Trophoblast cell (in vitro differentiated cells and primary cell): ENCODE measurements at places on chromosomes 16 and 17.

DNA sequence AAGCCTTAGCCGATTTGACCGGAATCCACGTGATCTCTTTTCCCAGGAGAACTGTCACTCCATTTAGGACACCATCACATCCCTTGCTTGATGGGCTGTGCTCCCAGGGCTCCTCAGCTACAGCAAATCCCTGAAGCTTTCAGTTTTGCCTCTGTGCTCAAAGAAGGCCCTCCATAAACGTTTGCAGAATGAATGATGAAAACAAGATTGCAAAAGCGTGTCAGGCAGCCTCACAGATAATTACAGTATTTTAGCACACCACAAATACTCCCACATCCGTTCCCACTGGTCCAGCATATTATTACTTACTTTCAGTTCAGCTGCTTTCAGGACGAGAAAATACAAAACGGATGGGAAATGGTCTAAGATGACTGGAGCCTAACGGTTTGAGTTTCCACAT lies 84.6 kb downstream of the USP31 start:
- peaks cover 15% of the 10 kb centered on the region for H3K36me3 ChIP-seq
- H3K4me1 ChIP-seq: no peaks in the 10 kb centered on the region
- no peak overlapping the region for H3K4me3 ChIP-seq
- no peak for DNase-seq
- H3K27me3 ChIP-seq: no peaks in the 10 kb centered on the region

DNA sequence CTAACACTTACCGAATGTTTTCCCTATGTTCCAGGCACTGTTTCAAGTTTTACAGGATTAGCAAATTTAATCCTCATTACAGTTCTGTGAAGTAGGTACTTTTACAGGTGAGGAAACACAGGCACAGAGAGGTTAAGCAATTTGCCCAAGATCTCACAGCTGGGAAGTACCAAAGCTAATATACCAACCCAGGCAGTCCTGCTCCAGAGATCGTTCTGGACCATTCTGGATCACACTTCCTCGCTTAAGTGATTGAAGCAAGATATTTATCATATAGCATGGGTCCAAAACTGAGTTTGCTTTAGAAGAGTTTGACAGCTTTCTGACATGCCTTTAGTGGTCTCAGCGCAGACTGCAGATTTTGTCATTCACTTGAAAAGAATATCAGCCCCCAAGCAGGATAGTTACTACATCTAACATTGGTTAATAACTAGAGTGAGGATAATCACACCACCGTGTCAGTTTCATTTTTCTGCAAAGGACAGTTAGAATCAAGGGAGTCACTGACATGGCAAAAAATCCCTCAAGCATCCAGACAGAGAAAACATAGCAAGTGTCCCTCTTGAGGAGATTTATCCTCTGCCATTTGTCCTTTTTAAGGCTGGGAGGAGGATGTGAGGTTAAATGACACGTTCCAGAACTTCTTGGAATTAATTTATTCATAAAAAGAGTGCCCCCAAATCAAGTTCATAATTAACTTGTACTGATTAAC lies 5.1 kb downstream of the HS3ST3B1 start:
- no peaks in the 10 kb centered on the region for H3K36me3 ChIP-seq
- peaks cover 12% of the 10 kb centered on the region for H3K4me1 ChIP-seq
- H3K4me3 ChIP-seq: no peak overlapping the region
- no peak for DNase-seq

DNA sequence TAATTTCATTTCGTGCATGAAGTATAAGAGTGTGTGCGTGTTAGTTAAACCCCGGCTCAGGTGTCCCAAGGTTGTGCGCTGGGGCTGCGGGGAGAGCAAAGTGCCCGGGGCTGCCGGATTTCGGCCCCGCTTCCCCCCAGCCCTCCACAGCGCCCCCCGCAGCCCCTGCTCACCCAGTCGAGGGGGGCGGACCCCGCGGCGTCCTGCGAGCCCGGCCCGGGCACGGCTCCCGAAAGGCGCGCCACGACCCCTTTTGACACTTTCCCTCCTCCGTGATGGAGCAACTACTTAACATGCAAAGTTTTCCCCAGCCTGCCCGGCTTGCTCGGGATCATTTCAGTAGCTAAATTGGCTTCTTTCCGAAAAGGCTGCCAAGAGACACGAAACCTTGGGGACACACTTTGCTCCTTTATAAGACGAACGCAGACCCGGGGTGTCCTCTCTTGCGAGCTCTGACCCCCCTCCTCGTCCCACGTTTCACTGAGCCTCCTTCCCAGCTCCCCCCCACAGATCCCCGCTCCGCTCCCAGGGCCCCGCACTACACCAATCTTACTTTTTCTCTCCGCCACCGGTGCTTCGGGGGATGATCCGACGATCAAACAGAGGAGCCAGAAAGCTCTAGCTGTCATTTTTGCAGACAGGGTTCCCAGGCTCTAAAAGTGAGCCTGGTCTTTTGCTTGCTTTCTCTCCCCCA lies 552 bp downstream of the C17orf58 start:
- peak overlapping the region; percentile 51 for H3K4me3 ChIP-seq
- H3K36me3 ChIP-seq: no peaks in the 10 kb centered on the region
- H3K27ac ChIP-seq: no peak overlapping the region
- no peaks in the 10 kb centered on the region for H3K27me3 ChIP-seq

DNA sequence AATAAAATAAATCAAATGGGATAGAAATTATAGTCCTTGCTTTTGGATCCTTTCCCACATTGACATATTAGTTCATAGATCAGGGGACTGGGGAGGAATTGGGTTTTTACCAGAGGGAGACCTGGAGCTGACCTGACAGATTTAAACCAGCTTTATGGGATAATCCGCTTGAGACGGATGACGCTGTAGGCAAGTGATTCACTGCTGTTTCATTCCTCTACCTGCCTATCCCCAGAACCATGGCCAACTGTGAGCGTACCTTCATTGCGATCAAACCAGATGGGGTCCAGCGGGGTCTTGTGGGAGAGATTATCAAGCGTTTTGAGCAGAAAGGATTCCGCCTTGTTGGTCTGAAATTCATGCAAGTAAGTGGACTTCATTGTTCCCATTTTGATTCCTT lies 2.1 kb downstream of the NME1 start:
- no peaks in the 10 kb centered on the region for H3K27me3 ChIP-seq
- no peak overlapping the region for H3K4me3 ChIP-seq
- no peaks in the 10 kb centered on the region for H3K4me1 ChIP-seq
- peaks cover 7% of the 10 kb centered on the region for H3K36me3 ChIP-seq
- DNase-seq: no peak
- H3K27ac ChIP-seq: no peak overlapping the region

DNA sequence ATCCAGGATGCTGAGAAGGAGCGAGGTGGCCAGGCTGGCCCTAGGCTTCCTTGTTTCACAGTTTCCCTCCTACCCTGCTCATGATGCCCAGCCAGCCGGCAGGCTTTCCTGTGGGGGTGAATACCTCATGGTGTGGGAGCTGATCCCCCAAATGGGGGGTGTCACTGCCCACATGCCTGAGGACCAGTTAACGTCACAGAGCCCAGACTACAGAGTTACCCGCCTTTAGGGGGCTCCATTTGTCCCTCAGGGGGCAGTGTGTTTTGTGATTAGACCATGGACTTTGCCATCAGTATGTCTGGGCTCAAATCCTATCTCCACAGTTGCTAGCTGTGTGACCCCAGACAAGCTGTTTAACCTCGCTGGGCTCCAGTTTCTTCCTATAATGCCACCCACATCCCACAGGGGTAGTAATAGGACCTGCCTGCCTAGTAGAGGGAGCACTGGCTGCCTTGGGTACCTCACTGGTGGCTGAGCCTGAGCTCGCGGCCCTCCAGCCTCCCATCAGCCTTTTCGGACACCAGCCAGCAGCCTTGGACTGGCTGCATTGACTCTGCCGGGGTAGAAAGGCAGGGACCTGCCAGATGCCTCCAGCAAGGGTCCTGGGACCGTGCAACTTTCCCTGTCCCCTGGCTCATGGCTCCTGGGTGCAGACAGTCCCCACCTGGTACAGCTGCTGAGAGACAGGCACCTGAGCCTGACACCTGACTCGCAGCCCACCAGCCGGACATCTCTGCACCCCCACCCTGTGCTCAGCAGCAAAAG lies 87.5 kb upstream of the GSE1 start:
- H3K36me3 ChIP-seq: no peaks in the 10 kb centered on the region
- DNase-seq: peak; percentile 28
- H3K27ac ChIP-seq: peak overlapping the region; percentile 78
- no peak overlapping the region for H3K4me3 ChIP-seq

DNA sequence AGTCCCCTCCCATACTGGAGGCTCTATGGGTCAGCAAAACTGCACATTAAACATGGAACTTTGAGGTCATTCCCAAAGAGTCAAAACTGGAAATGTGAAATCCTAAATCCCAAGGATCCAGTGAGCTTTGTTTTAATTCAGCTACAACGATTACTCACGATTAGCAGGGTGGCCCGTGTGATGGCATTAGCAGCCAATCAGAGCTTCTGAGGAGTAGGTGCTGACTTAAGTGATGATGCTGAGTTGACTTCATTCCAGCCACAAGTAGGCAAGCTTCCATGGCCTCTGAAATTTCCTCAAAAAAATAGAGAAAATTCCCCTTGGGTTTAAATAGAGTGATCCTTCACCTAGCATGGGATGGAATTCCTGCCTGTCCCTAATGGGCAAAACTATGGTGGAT lies 28.1 kb upstream of the BEAN1 start:
- H3K27me3 ChIP-seq: no peaks in the 10 kb centered on the region
- no peak for DNase-seq
- H3K27ac ChIP-seq: no peak overlapping the region
- H3K36me3 ChIP-seq: peaks cover 3% of the 10 kb centered on the region
- H3K4me3 ChIP-seq: no peak overlapping the region
- no peaks in the 10 kb centered on the region for H3K4me1 ChIP-seq

DNA sequence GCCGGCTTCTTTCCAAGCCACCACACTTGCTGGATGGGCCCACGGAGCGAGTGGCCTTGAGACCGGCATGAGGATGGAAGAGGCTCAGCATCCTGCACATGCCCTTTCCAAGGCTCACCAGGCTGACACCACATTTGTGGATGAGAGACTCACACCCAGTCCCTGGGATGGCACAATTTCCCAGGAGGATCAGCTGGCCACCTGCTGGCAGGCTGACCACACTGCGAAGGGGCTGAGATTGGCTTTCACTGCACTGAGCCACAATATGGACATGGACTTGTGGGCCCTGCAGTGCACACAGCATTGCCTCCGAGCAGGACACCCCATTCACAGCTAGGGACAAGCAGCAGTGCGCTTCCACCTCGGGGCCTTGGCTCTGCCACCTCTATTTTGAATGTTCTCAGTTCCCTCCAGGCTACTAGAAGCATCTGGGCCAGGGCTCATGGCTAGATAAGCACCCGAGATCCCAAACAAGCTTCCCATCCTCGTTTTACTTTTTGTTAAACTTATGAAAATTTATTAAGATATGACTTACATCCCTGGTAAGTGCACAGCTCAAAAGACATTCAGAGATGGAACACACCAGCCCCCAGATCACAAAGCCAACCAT lies 25.3 kb upstream of the KSR1 start:
- peak; percentile 20 for DNase-seq

DNA sequence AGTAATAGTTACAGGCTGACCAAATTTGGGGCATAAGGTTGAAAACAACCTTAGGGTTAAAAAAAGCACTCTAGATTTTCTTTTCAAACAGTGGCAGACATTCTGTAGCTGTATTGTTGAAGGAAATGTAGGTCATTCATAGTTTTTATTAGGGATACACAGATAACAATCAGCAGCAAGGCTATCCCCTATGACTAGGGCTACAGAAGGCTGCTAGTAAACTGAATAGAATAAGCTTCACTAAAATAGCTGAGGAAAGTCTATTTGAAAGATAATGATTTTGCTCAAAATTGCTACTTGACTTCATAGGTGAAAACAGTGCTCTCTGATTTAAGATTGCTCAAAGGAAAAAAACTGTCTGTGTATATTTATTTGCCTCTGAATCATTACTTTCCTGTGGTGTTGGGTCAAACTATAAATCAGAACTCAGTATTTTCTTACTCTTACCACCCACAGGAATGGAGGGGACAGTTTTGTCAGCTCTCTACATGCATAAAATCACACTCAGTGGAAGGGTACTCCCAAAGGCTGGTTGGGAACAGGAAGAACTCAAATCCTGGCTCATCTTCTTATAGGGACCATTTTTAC lies 24.8 kb downstream of the RPGRIP1L start:
- H3K36me3 ChIP-seq: no peaks in the 10 kb centered on the region
- no peak for DNase-seq
- no peaks in the 10 kb centered on the region for H3K4me1 ChIP-seq

- H3K27ac ChIP-seq: no peak within 1 kb of the TSS
- H3K4me3 ChIP-seq: peak within 1 kb of the TSS; percentile 76
- H3K36me3 ChIP-seq: no peaks in the 10 kb centered on the region
- DNase-seq: peak; percentile 75
These were observed at the start of gene PLCG2 for GRCh38 chr16:81778861-81779535. TSS of gene PLCG2 (plus strand) at chr16:81779291. CDS start at chr16:81785990, 6,699 bp downstream.

DNA sequence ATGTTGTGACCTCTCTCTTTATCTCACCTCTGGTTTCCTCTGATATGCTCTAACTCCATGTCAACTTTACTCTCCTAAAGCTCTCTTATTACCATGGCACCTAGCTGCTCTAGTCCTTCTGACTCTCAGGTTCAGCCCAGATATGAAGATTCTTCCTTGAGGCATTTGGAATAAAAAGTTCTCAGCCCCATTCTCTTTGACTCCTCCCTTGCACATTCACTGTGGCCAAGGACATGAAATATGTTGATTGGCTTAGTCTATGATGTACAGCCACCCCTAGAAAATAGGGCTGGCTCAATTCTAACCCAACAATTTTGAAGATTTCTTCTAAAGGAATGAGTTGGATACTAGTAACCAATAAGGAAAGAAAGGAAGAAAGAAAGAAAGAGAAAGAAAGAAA lies 20.8 kb upstream of the GAS7 start:
- H3K4me1 ChIP-seq: no peaks in the 10 kb centered on the region
- no peak overlapping the region for H3K27ac ChIP-seq
- H3K36me3 ChIP-seq: no peaks in the 10 kb centered on the region
